GM04503 (cell line): ENCODE measurements at places on chromosomes 12 and 14.

DNA sequence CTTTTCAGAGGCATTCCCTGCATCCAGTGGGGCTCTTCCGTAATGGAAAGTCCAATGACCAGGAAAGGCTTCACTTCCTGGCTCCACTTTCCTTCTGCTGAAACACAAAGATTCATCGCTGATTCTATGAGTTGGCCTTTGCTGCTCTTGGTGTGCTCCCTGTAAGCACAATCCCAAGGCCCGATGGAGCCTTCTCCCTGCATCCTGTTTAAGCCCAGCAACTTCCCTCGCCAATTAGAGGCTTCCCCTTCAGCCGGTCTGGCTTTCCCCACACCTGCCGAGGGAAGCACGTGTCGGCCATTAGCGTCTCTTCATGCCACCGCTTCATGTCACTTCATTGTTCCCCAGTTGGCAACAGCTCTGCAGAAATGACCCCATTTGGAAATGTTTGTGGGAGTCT lies 693.9 kb downstream of the MED13L start:
- no peak for DNase-seq

DNA sequence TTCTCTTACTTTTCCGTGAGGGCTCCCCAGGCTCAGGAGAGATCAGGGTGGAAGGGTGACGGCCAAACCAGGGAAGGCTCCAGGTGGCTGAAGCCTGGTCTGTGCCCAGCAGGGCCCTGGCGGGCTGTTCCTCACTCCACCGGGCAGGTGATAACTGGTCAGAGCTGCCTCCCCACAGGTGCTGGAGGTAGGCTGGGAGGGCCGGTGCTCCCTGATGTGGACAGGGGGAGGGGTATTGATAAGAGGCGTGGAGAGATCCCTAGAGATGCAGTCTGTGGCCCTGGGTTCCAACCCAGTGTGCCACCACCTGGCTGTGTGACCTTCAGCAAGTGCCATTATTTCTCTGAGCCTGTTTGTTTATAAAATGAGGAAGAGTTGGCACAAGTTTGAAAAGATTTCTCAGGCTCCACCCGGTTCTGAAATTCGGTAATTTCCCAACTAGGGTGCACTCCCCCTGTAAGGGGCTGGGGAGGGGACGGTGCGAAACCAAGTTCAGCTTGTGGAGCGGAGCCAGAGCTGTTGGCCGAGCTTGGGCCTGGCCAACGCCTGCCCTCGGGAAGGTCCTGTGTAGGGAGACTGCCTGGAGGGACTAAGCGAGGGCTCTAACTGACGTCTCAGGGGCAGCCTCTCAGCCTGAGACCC lies 1.0 kb upstream of the NR4A1 start:
- DNase-seq, result no peak

- DNase-seq, result no peak
Measured at GRCh38 chr12:111386885-111387284, 18.0 kb upstream of the PHETA1 start.

- DNase-seq, result no peak
Measured at GRCh38 chr12:13368431-13368830, 171.9 kb downstream of the EMP1 start.

GRCh38 chr14:77329872-77330271 lies 9.0 kb downstream of the GSTZ1 start:
- no peak for DNase-seq

DNA sequence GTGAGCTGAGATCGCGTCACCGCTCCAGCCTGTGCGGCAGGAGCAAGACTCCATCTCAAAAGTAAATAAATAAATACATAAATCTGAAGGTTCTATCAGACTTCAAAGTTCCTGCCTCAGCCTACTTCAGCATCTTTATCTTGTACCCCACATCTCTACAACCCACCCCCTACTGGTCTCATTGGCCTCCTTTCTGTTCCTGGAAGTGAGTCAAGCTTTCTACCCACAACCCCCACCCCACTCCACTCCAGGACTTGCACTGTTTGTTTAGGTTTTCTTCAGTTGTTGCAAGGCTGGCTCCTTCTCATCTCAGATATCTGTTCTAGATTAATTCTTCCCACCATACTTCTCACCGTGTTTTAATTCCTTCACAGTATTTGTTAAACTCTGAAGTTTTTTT lies 714 bp upstream of the PSMC6 start:
- no peak for DNase-seq

GRCh38 chr12:45732250-45732649 lies 2.7 kb downstream of the ARID2 start:
- no peak for DNase-seq

- DNase-seq, result no peak
Measured at GRCh38 chr14:29927376-29928116, at the start of gene PRKD1. TSS of gene PRKD1 (minus strand) at chr14:29927847.

DNA sequence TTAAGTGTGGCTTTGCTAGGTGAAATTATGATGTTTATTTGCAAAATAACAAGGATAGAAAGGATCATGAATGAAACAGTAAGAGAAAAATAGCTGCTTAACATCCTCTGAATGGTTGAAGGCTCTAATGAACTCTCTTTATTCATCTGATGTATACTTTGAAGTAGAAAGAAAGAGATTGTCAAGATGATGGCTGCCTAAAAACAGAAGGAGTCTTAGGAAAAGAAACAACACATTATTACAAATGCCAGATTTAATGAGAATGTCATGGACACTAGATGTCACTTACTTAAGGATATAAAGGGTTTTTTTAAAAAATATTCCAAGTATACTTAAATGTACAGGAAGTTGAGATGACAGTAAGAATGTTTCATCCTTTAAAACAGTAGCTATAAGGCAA lies 21.6 kb downstream of the DCN start:
- DNase-seq, result no peak

GRCh38 chr14:32254952-32255679 lies 52.0 kb upstream of the RNU6-8 start:
- DNase-seq, result no peak

DNA sequence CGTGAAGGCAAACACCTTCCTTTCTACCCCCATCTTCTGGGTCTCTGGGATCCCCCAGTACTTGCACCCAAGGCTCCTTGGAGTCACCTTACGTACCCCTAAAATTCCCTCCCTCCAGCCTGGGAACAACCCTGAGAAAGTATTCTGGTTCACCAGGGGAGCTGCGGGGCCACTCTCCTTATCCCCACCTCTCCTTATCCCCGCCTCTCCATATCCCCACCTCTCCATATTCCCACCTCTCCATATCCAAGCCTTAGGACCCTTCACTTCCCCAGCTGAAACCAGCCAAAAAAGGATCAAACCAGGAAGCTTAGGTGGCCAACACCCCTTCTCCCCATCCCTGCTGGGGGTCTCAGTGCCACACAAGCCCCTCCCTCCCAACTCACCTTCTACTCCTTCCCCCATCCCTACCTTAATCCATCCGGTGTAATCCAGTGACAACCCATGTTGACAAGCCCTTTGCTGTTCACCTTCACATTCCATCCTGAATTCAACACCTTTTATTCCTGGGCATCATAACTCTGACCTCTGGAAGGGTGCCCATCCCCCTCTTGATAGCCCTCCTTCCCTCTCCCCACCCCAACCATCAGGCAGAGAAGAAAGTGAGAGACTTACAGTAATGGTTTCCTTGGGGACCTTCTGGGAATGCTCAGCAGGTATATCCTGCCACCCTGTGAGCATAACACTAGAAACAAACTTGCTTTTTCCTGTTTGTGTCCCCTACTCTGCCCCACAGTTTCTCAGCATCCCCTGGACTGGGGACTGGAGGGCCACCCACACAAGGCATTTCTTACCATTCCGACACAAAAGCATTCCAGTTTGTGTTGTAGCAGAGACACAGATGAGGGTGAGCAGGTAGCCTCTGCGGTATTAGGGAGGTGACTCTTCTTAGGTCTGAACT lies 1.6 kb upstream of the MSI1 start:
- no peak for DNase-seq

DNA sequence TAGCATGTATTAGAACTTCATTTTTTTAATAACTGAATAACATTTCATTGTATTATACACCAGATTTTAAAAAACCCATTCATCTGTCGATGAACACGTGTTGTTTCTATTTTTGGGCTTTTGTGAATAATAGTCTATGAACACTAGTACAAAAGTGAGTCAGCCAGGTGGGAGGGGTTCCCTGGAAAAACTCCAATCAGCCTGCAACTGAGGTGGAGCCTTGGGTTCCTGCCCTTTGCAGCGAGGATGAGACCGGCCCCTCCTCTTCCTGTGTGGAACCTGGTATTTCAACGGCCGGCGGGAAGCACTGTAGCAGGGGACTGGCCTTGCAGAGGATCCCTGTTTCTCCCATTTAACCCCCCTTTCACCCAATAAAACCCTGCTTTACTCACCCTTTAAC lies 56.1 kb downstream of the LMNTD1 start:
- DNase-seq, result no peak
